ENCODE measurements at places on chromosomes 2 and 18.

DNA sequence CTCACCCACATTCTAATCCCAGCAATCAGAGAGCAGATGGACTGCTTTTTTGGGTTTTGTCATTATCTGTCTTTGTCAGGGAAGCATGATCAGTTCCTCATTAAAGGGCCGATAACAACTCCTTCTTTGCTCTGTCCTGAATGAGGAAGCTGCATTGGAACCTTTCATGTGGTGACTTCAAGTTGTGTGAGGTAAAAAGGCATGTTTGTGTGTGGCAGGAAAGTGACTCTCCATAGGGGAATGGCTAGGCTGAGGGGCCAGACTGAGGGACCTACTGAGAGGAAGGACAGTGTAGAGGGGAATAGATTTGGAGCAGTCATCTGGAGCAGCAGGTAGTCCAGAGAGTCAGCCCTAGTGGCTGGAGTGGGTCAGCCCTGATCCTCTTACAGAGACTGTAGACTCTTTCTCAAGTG is 23.6 kb upstream of the LRRTM1 start:
- no peak for DNase-seq

DNA sequence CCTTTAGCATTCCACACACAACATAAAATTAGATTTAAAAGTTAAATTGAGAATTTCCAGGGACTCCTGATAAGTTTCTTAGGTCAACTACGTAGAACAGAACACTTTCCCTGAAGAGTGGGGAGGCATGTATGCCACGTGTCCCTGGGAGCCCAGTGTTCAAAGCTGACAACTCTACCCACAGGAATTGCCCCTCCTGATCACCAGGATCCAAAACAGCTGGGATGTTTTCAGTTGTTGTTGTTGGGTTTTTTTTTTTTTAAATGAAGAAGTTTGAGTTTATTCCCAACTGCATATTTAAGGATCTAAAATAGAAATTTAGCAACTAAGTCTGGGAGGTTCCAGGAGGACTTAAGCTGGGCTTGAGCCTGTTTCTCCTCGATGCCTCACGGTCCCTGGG is 100.5 kb downstream of the TPGS2 start:
- no peak for DNase-seq

DNA sequence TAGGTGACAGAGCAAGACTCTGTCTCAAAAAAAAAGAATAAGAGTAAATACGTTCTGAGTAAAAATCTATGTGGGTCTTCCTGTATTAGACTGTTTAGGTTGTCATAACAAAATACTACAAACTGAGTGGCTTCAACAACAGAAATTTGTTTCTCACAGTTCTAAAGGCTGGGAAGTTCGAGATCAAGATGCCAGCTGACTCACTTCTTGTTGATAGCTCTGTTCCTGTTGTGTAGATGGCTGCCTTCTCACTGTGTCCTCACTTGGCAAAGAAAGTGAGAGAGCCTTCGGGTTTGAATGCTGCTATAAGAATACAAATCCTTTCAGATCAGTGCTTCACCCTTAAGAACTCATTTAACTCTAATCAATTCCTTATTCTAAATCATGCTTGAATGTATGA is 430.0 kb upstream of the VWC2L start:
- DNase-seq: no peak

DNA sequence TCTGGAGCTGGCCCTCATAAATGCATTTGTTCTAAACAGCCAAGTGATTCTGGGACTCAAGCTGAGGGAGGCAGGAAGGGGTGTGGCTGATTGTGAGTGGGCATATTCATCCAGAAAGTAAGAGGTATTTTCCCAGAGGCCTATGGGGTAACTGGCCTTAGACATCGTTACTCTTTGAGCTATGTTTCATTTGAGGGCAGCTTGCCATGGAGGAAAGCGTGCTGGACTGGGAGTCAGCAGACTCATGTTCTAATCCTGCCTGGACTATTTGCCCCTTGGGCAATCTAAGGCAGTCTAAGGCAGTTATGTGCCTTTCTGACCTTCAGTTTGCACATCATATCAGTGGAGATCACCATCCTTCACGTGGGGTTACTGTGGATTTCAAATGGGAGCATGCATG is 93.5 kb upstream of the SLC14A2 start:
- no peak for DNase-seq

- DNase-seq: no peak
Measured at GRCh38 chr2:175854665-175855064, 147.4 kb downstream of the LNPK start.

DNA sequence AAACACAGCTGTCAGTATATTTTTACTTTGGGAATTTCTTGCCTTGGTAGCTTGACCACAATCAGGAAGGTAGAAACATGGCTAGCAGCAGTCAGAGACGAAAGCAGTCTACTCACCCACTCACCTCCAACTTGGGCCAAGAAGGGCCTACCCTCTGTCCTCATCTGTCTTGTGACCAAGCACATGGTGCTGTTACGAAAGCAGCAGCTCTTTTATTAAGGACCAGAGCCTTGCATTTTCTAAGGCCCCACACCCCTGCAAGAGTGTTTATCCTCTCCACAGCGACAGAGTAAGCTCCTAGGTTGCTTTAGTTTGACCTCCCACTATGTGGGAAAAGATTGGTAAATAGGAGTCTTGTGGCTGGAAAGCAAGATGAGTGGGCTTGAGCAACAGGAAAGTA is 31.3 kb upstream of the MSTN start:
- DNase-seq: no peak

GRCh38 chr2:15107137-15107536 is 454.0 kb downstream of the NBAS start:
- DNase-seq: no peak

GRCh38 chr2:105371810-105372209 is 27.0 kb downstream of the FHL2 start:
- no peak for DNase-seq

DNA sequence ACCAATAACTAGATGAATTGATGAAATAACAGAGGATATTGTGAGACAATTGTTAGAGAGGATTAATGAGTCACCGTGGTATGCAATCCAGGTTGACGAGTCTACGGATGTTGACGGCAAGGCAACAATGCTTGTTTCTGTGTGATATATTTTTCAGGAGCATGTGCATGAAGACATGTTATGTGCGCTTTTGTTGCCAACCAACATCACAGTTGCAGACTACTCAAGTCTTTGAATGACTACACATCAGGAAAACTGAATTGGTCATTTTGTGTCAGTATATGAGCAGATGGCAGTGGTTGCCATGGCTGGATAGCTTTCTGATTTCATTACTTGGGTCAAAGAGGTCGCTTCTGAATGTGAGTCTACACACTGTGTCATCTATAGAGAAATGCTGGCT is 96.8 kb upstream of the CRACDL start:
- no peak for DNase-seq

- DNase-seq: no peak
Measured at GRCh38 chr2:45379399-45380087, 231.5 kb downstream of the SRBD1 start.

Data from A673 (cell line).